ENCODE measurements at places on chromosomes 2 and 18. TPM values are rescaled to one million over a fixed set of nuclear protein-coding genes. Genes with fewer than 3 reads are reported as not detected.

CCDC141 gene
- not detected for total RNA-seq

RBM44 gene
- total RNA-seq, result 0.23 TPM

STAM2 gene
- 9.9 TPM for total RNA-seq

GALNT14 gene
- 41.6 TPM for total RNA-seq

ERICH2 gene
- total RNA-seq, result not detected

SH3RF3 gene
- 0.50 TPM for total RNA-seq

FLACC1 gene
- total RNA-seq, result not detected

C2orf80 gene
- not detected for total RNA-seq

LMAN1 gene
- total RNA-seq, result 40.5 TPM

Measured in A549 treated with GW870086 at 1 μM for 4 hours (cell line).